ENCODE measurements at places on chromosomes 11 and 22.
A peak's percentile ranks its signal among the peaks of the same experiment; 100 is the strongest.

- DNase-seq: peak; percentile 86
These were observed 96.4 kb downstream of the KIAA1671 start for GRCh38 chr22:25048659-25049647.

- DNase-seq: no peak
These were observed 171.9 kb downstream of the BUD13 start for GRCh38 chr11:116600930-116601329.

GRCh38 chr11:68925611-68926010 lies 21.9 kb downstream of the IGHMBP2 start:
- DNase-seq: no peak

GRCh38 chr11:86138958-86139357 lies 70.1 kb upstream of the PICALM start:
- no peak for DNase-seq

- no peak for DNase-seq
These were observed 99.3 kb downstream of the FDX1 start for GRCh38 chr11:110529043-110529442.

DNA sequence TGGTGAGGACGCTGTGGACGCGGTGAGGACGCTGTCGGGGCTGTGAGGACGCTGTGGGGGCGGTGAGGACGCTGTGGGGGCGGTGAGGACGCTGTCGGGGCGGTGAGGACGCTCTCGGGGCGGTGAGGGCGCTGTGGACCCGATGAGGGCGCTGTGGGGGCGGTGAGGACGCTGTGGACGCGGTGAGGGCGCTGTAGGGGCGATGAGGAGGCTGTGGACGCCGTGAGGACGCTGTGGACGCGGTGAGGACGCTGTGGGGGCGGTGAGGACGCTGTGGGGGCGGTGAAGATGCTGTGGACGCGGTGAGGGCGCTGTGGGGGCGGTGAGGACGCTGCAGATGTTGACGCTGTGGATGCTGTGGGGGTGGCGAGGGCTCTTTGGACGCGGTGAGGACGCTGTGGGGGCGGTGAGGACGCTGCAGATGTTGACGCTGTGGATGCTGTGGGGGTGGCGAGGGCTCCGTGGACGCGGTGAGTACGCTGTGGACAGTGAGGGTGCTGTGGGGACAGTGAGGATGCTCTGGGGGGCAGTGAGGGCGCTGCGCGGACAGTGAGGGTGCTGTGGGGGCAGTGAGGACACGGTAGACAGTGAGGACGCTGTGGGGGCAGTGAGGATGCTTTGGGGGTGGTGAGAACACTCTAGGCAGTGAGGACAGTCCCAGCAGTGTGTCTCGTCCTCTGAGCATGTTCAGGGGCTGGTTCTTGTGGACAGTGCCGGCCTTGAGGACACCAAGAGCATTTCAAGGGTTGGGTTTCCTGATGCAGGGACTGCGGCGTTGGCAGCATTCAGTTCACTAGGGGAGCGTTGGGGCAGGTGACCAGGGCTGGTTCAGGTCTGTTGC lies 4.2 kb downstream of the GP1BB start:
- DNase-seq: no peak

- no peak for DNase-seq
These were observed 206.5 kb upstream of the PDGFD start for GRCh38 chr11:104370478-104370877.

Measured in activated CD8-positive, alpha-beta memory T cell treated with anti-CD3 and anti-CD28 coated beads for 24 hours (primary cell).